Stimulated activated CD4-positive, alpha-beta T cell treated with anti-CD3 and anti-CD28 coated beads, Interleukin-4, amount 100 ng/mL, for 4 hours (primary cell): ENCODE measurements at places on chromosomes 6 and 20.

- no peak for DNase-seq
Observed at GRCh38 chr6:19865178-19865577, 28.0 kb downstream of the ID4 start.

GRCh38 chr6:101393251-101393828 is at the start of gene GRIK2:
Gene GRIK2, plus strand, starts transcription at chr6:101393708.
- no peak for DNase-seq

DNA sequence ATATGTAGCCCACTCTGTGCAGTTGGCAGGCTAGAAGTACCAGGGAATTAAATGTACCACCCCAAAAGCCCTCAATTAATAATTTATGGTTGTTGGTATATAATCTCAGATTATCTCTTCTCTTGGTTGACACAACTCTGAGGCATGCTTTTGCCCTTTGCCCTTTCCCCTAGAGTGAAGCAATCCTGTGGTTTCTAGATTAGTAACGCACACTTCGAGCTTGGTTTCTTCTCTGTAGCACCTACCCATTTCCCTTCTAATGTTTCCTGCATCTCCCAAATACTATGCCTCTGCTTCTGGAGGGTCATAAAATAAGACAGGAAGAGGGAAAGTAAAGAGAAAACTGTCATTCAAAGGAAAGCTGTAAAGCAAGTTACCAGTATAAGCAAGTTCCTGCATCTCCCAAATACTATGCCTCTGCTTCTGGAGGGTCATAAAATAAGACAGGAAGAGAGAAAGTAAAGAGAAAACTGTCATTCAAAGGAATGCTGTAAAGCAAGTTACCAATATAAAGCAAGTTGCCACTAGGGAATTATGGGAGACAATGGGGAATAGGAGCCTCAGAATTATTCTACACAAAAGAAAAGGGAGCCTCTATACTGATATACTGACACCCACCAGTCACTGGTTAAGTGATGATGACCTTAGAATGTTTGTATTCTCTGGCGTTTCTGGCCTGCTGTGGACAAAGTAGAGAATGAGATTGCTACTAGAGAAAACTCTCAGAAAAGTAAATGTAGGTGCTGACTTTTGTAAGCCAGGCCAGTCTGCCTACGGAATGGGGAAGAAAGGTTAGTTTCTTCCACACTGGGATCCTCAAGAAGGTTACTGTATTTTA is 862.6 kb upstream of the MAN1A1 start:
- DNase-seq = no peak

DNA sequence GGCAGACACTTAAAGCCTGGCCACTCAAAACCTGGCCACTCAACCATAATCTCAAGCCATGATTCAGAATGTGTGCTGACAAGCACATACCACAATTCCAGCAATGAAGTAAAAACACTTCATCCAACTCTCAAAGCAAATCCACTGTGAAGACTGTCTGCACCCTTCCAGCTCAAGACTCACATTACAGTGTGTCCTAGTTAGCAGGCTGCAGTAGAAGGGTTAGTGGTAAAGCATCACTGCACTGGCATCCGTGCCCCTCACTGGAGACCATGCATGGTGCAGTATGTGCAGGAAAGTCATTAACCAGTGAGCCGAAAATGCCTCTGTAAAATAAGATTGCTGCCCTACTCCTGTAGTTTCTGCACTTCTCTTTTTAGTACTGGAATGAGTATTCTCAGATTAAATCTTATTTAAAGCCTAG is 43.4 kb downstream of the SLC23A2 start:
- no peak for DNase-seq

DNA sequence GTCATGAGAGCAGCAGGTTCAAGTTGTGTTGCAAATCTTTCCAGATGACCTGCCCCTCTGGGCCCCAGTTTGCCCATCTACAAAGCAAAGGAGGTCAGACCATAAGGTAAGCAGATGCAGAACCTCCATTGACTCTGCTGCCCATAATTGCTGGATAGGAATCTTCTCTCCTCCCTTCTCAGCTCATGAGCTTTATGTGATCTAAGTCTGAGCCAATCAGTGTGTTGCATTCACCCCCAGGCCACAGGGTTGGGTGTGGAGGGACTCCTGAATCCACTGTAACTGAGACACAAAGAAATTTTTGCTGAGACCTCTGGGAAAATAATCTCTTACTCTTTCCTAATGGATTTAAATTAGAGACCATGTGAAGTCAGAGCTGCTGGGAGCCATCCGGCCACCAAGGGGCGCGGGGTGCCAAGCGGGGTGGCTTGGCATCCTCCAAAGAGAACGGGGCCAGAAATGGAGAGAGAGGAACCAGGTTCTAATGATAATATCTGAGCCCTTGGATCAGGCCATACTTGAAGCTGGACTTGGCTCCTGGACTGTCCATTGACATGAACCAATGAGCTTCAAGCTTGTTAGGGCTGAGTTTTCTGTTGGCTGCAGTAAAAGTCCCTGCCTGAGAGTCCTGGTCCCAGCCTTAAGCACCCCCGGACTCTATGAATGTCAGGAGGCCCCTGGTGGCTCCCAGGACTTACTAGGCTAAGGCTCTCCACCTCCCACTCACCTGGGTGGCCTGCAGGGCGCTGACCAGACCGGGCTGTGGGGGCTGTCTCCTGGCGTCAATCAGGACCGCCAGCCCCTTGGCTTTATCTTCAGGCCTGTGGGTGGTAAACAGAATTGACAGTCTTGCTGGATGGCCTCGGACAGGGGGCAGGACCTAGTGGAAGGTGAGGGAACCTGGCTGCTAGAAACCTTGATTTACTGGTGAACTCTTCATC is 32.8 kb downstream of the KIAA1755 start:
- no peak for DNase-seq

DNA sequence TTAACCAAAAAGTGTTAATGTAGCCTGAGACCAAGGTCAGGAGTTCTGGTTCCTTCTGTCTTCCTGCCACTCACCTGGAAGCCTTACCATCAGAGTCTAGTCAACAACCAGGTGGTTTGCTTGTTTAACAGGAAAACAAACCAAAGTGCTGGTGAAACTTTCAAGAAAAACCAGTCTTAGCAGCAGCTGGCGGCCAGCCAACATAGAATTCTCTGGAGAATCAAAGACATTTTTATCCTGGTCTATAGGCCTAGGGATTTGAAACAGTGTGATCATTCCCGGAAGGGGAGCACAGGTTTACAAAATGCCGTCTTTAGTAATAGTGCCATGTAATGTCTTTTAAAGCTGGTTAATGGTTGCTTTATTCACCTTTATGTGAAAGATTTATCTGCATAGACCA is 146.6 kb upstream of the AKIRIN2 start:
- DNase-seq = no peak

DNA sequence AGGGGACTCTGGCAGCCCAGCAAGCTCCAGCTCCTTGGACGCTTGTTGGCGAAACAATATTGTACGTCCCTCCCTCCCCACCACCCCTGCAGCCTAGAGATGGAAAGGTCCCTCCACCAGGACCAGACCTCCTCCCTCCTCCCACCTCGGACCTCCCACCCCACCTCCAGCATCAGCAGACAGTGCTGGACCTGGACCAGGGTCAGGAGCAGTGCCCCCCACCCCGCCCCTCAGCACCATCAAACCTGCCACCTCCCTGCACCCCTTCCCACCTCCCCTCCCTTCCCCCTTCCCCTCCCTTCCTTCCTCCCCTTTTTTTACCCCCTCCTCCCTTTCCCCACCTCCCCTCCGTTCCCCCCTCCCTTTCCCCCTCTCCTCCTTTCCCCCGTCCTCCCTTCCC is 98.4 kb downstream of the TAF4 start:
- DNase-seq = no peak

DNA sequence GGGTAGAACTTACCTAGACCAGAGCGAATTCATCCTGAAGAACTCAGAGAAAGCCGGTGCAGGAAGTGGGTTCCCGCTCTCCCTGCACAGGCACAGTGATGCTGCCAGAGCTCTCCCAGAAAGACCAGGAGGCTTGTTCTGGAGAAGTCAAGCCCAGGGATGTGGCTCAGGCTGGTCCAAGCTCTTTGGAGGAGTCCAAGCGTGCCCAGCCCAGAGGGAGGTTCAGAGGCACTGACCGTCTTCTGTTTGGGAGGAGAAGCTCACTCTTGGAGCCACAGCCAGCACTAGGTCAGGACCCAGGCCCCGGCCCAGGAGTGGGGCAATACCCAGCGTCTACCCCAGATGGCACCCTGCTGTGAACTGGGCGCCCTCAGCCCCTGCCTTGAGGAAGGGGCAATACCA is 1.5 kb upstream of the PMEPA1 start:
- no peak for DNase-seq

GRCh38 chr20:36666181-36666740 is 20.3 kb upstream of the SLA2 start:
- DNase-seq = no peak

- DNase-seq = no peak
Observed at GRCh38 chr20:9736373-9736772, 102.5 kb downstream of the PAK5 start.

DNA sequence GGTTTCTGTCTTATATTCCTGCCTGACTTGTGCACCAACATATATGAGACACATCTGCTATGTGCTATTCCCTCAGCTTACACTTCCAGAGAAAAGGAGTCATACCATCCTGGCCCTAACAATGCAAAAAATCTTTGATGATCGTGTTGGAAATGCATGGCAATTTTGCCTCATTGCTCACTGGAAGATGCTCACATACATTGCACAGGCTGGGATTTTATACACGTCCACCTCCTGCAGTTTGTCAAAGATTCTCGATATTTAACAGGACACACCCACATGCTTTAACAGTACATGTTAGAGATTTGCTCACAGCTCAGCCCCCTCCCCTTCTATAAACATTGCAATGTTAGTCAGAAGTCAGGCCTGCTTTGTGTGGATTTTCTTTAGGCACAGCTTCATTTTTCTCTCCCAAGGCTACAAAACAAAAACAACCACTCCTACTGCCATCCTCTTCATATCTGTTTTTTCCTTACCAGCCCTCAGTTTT is 66.1 kb downstream of the ADGB start:
- no peak for DNase-seq

DNA sequence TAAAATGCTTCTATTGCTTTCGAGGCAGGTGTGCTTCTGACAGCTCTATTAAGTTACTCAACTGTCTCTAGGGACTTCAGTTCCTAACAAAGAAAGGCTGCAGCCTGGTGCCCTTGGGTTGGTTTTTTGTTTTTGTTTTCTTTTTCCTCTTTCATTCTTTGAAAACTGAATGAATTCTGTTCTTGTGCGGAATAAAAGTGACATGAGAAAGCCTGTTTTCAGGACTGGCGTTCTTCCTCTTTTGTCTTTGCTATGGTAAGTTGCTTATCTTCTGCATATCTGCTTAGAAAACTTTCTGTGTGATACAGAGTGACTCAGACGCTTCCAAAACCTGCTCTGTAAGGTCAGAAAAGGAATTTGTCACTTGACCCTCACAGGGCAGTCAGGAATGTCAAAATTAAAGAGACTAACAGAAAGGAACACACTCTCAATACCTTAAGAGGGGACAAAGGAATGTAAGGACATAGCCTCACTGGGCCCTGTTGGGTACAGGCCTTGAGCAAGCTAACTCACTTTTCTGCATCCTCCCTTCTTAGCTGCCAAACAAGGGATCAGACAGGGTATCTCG is 56.2 kb upstream of the NHSL1 start:
- no peak for DNase-seq

DNA sequence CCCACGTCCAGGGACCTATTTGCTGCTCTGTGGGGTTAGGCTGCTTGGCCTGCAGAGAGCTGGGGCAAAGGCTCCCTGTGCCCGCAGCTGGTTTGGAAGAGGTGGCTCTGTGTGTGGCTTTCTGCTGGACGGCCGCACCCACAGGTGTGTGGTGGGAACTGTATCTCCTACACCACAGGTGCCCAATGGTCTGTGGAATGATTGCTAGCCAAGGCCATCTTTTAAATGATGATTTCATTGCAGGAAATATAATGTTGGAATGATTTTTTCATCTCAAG is 178.4 kb downstream of the DLL1 start:
- no peak for DNase-seq

DNA sequence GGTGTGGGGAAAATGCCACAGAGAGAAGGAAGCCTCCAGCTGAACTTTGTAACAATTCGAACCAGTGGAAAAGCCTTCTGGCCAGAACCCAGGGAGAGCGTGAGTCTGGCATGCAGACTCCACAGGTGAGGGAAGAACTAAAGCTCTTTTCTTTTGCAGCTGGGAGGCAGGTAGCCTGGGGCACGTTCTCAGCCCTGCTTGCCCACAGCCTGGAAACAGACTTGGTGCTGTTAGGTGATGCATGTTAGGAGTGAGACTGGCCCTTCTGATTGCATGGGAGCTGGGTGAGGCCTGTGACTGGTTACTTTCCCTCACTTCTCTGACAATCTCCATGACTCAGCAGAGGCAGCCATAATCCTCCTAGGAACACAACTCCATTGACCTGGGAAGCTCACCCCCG is 34.2 kb downstream of the PROKR2 start:
- DNase-seq = no peak

DNA sequence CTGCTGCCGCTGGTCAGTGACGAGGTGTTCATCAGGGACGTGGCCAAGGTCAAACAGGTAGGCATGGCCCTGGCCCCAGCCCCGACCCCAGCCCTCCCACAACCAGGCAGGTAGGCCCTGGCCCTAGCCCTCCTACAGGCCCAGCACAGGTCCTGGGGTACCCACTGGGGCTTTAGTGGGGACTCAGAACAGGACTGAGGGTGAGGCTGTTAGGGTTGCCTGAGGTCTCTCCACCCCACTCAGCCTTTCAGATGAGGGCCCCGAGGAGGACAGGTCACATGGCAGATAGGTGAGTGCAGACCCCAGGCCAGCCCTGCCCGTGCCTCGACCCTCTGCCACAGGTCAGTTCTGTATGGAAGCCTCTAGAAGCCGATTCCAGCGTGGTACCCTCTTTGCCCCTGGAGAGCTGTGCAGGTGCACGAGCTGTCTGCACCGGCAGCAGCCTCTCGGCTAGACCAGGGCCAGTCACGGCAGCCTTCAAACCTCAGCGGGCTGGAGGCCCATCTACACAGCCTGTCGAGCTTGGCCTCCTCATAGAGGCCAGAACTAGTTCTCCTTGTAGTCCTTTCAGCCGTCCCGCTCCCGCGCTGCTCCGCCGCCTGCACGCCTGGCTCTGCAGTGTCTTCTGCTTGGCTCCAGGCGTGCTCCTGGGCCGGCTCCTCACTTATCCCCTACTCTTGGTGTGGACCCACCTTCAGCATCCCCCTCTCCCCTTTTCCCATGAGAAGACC is 35.5 kb downstream of the PYGB start:
- no peak for DNase-seq

DNA sequence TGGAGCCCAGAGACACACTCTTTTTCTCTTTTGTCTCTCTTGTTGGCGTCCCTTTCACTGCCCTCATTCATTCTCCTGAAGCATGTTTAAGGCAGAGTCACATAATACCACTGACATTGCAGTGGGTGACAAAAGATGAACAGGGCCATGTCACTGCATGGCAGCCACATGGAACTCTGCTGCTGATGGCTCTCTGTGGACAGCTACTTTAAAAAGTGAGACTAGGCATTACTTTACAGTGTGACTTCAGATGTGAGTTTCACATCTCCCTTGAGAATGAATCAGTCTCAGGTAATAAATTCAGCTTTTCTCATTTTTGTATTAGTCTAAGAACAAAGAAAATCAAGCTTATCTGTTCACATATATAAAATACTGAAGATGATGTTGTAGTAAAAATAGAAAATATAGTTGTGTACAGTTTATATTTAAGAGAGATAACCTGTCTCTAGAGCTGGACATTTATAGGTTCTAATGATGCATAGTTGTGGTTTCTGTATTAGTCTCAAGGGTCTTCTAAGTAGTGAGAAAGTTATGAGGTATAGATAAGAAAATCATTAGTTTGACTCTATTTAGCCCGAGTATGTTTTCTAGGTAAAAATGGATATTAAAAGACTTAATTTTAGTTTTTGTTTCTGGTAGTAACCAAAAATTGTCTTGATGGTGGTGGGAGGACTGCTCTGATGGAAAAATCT is 6.1 kb downstream of the MRS2 start:
- DNase-seq = no peak
